Ovary (tissue), 10 donors: ENCODE measurements at places on chromosomes 3 and 15. TPM values are rescaled to one million over a fixed set of nuclear protein-coding genes. Genes with fewer than 3 reads are reported as not detected.

CHAC1 gene
- 2.6 TPM for total RNA-seq

SLC9C1 gene
- 0.35 TPM for total RNA-seq

EFCAB12 gene
- total RNA-seq, result 1.2 TPM

STX19 gene
- 0.31 TPM for total RNA-seq

SNTN gene
- 3.1 TPM for total RNA-seq

TERC gene
- total RNA-seq, result 5.2 TPM

PP2D1 gene
- not detected for total RNA-seq

PPM1L gene
- 10.5 TPM for total RNA-seq

SLC2A2 gene
- not detected for total RNA-seq

C3orf20 gene
- 0.12 TPM for total RNA-seq

GRCh38 chr15:77243135-77243534 lies 172.2 kb upstream of the TSPAN3 start:
- no peaks in the 10 kb centered on the region for H3K27me3 ChIP-seq
- H3K36me3 ChIP-seq, result no peaks in the 10 kb centered on the region
- H3K4me3 ChIP-seq, result no peak overlapping the region

DNA sequence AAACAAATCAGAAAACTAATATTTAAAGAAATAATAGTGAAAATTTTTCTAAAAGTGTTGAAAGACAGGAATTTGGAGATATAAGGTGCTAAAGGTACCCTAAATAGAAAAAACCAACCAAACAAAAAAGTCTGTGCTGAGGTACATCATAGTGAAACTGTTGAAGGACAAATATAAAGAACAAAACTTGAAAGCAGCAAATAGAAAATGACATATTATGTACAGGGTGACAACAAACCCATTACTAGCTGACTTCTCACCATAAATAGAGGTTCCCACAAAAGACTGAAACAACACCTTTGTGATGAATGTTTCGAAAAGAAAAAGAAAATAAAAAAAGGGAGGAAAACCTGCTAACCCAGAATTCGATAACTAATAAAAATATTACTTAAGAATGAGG lies 502.5 kb upstream of the NECTIN3 start:
- H3K4me1 ChIP-seq, result no peaks in the 10 kb centered on the region
- no peaks in the 10 kb centered on the region for H3K27me3 ChIP-seq
- H3K36me3 ChIP-seq, result no peaks in the 10 kb centered on the region
- DNase-seq, result no peak
- H3K27ac ChIP-seq, result no peak overlapping the region

DNA sequence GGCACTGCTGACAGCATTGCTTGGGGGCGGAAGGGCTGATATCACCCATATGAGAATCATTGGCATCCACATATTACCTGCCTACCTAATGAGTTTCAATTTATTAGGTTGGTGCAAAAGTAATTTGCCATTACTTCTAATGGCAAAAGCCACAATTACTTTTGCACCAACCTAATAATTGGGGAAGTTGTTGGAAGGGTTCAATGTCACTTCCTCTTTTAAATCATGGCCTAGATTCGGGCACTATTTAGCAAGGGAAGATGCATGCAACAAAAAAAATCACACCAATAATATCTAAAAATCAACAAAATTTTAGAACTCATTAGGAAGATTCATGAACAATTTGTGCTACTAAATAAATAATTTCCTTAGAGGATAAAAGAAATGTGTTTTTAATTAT lies 56.0 kb upstream of the AGTR1 start:
- H3K27me3 ChIP-seq, result no peaks in the 10 kb centered on the region
- no peak overlapping the region for H3K4me3 ChIP-seq
- no peak overlapping the region for H3K27ac ChIP-seq
- H3K4me1 ChIP-seq, result peaks cover 4% of the 10 kb centered on the region
- H3K36me3 ChIP-seq, result no peaks in the 10 kb centered on the region
- DNase-seq, result no peak

DNA sequence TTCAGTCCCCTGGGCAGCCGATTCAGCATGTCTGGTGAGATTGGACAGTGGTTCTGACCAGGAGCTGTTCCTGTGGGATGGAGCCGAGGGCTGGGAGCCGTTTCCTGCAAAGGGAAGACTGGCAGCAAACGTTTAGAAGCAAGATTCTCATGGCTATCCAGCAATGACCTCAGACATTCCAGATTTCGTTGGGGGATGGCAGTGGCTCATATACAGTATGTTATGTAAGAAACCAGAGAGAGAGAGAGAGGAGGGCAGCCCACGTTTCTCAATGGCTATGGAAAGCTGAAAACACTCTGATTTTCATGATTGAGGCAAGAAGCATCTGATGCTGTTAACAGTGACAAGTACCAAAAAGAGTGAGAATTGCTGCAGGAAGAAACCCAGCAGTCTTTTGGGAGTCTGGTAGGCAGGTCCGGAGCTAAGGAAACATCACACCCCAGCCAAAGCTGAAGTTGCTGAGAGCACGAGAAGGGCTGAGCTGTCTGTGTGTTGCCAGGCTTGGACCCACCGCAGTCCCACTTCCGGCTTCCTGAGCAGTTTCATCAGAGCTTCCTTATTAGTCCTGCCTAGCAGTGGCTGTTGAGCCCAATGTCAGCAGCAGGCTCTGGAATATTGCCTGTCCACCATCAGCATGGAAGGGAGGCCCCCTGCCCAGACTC lies 25.6 kb upstream of the VPS8 start:
- H3K4me1 ChIP-seq, result peaks cover 6% of the 10 kb centered on the region
- peak; percentile 56 for DNase-seq
- H3K4me3 ChIP-seq, result no peak overlapping the region
- H3K27me3 ChIP-seq, result no peaks in the 10 kb centered on the region
- peak overlapping the region; percentile 52 for H3K27ac ChIP-seq

DNA sequence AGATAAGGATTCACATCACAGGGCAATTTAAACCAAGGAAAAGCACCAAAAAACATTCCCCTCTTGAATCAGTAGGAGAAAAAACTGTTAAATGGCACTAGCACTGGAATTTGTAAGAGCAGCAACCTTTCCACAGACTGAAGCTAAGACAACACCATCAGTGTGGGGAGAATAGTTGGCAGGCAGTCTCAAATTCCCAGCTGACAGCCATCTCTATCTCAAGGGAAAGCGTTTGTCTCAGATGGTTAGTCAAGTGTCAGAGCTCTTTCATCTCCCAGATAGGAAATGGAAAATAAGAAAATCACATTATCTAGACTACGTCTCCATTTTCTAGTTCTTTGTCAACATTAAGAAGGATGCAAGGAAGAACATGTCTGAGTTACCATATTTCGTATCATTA lies 228.7 kb downstream of the WDR72 start:
- H3K4me1 ChIP-seq, result no peaks in the 10 kb centered on the region
- H3K4me3 ChIP-seq, result no peak overlapping the region
- no peaks in the 10 kb centered on the region for H3K36me3 ChIP-seq
- no peaks in the 10 kb centered on the region for H3K27me3 ChIP-seq
- DNase-seq, result no peak

DNA sequence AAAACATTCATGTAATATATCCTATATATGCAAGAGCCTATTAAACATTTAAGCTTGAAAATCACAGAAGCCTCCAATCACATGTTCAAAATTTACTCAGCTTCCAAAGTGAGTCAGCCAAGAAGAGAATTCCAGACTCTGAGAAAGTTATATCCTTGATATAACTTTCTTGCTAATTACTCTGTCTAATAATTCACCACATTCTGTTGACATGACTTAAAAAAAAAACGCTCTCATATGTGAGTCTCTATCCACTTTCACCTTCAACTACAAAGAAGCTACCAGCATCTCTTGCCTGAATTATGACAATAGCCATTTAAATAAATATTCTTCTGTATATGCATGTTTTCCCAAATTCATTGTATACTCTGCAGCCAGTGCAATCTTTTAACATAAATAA lies 1116.3 kb upstream of the CADM2 start:
- H3K27ac ChIP-seq, result no peak overlapping the region
- no peaks in the 10 kb centered on the region for H3K27me3 ChIP-seq
- DNase-seq, result no peak
- H3K4me3 ChIP-seq, result no peak overlapping the region
- H3K36me3 ChIP-seq, result no peaks in the 10 kb centered on the region

DNA sequence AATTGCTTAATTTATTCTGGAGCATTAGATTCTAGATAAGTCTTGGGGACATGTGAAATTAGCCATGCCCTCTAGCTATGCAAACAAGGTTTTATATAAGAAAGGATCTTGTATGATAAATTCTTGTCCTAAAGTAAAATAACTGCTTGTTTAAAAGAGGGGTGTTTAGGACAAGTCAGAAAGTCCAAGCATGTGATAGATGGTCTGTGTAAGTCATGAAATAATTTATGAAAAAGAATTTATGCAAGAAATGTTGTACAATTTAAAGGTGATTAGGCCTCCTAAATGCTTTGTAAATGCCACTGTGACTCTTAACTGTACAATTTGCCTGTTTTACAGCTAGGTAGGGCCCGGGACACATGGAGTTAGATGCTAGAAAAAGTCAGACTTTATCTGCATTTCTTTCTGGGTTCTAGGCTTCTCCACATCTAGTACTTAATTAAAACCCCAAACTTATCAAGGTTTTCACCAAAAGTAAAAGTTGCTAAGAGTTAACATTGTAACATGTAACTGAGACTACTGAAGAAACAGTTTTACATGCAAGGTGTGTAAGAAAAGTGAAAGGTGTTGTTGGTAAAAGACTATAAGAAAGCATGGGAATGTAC lies 13.2 kb downstream of the LINS1 start:
- no peak overlapping the region for H3K27ac ChIP-seq
- no peaks in the 10 kb centered on the region for H3K36me3 ChIP-seq

GRCh38 chr3:187720337-187720670 lies 17.9 kb upstream of the RTP2 start:
- no peaks in the 10 kb centered on the region for H3K27me3 ChIP-seq
- no peak overlapping the region for H3K27ac ChIP-seq
- DNase-seq, result no peak
- H3K4me3 ChIP-seq, result no peak overlapping the region

GRCh38 chr3:119240101-119240590 lies 532 bp downstream of the B4GALT4 start:
- peaks cover 3% of the 10 kb centered on the region for H3K4me1 ChIP-seq
- H3K4me3 ChIP-seq, result peak overlapping the region; percentile 90
- H3K27me3 ChIP-seq, result no peaks in the 10 kb centered on the region
- peak overlapping the region; percentile 77 for H3K27ac ChIP-seq
- DNase-seq, result peak; percentile 48

- H3K36me3 ChIP-seq, result no peaks in the 10 kb centered on the region
- H3K4me1 ChIP-seq, result peaks cover 14% of the 10 kb centered on the region
- H3K4me3 ChIP-seq, result no peak overlapping the region
- no peak overlapping the region for H3K27ac ChIP-seq
- no peaks in the 10 kb centered on the region for H3K27me3 ChIP-seq
- no peak for DNase-seq
Measured at GRCh38 chr15:67931861-67932260, 92.0 kb upstream of the RNU6-1 start.

DNA sequence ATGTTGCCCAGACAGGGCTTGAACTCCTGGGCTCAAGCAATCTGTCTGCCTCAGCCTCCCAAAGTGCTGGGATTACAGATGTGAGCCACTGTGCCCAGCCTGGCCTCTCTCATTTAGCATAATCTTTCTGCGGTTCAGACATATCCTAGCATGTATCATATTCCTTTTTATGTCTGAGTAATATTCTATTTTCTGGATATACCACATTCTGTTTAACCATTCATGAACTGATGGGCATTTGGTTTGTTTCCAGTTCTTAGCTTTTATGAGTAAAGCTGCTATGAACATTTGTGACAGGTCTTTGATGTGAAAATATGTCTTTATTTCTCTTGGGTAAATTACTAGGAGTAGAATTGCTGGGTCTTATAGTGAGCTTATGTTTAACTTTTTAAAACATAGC lies 23.5 kb downstream of the FAM81A start:
- H3K36me3 ChIP-seq, result no peaks in the 10 kb centered on the region
- H3K27me3 ChIP-seq, result no peaks in the 10 kb centered on the region
- no peak overlapping the region for H3K4me3 ChIP-seq
- no peak for DNase-seq
- H3K27ac ChIP-seq, result no peak overlapping the region

- peaks cover 29% of the 10 kb centered on the region for H3K4me1 ChIP-seq
- H3K27me3 ChIP-seq, result no peaks in the 10 kb centered on the region
- no peak overlapping the region for H3K4me3 ChIP-seq
- DNase-seq, result no peak
- no peaks in the 10 kb centered on the region for H3K36me3 ChIP-seq
Measured at GRCh38 chr3:48215466-48215865, 7.8 kb upstream of the CAMP start.

GRCh38 chr3:187906416-187906815 lies 161.1 kb upstream of the BCL6 start:
- H3K27me3 ChIP-seq, result no peaks in the 10 kb centered on the region
- H3K36me3 ChIP-seq, result no peaks in the 10 kb centered on the region
- DNase-seq, result no peak

- DNase-seq, result no peak
- H3K27me3 ChIP-seq, result no peaks in the 10 kb centered on the region
- no peak overlapping the region for H3K27ac ChIP-seq
Measured at GRCh38 chr3:99808163-99808794, 9.4 kb upstream of the CMSS1 start.

GRCh38 chr3:161700998-161701397 lies 204.4 kb downstream of the OTOL1 start:
- no peaks in the 10 kb centered on the region for H3K27me3 ChIP-seq
- H3K27ac ChIP-seq, result no peak overlapping the region
- no peaks in the 10 kb centered on the region for H3K36me3 ChIP-seq
- H3K4me3 ChIP-seq, result no peak overlapping the region

- no peak overlapping the region for H3K4me3 ChIP-seq
- H3K4me1 ChIP-seq, result no peaks in the 10 kb centered on the region
- H3K36me3 ChIP-seq, result no peaks in the 10 kb centered on the region
- no peak for DNase-seq
- no peak overlapping the region for H3K27ac ChIP-seq
Measured at GRCh38 chr3:126407412-126408044, 12.8 kb downstream of the CFAP100 start.

GRCh38 chr3:23490459-23490858 lies 287.3 kb downstream of the UBE2E2 start:
- H3K4me1 ChIP-seq, result peaks cover 1% of the 10 kb centered on the region
- H3K27ac ChIP-seq, result no peak overlapping the region
- H3K4me3 ChIP-seq, result no peak overlapping the region
- H3K27me3 ChIP-seq, result no peaks in the 10 kb centered on the region

DNA sequence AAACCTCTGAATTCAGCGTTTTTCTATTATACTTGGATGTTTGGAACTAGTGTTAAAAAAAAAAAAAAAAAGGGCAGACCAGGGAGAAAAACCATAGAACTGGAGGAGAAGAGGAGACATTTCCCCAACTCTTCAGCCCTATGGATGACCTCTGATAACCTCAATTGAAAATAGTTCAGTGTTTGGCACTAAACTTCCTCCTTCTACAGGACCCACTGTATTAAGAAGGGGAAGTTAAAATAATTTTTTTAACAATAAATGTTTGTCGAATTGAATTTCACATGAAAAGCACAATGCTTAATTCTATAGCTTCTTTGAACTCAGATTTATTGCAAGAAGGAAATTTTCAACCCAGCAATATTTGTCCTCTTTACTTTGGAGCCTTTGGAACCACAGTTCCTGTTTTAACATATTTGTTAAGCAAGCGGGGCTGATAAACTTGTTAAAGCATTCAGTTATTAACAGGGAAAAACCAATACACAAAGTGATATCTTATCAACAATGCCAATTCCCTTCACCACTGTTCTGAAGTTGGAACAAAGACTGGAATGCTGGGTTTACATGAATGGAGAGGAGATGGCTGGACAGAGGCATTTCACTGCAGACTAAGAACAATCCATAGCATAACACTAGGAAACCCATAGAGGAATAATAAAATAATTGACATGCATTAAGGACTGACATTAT lies 3.1 kb upstream of the A4GNT start:
- H3K4me3 ChIP-seq, result no peak overlapping the region
- H3K4me1 ChIP-seq, result no peaks in the 10 kb centered on the region
- H3K27me3 ChIP-seq, result no peaks in the 10 kb centered on the region
- DNase-seq, result no peak
- H3K36me3 ChIP-seq, result no peaks in the 10 kb centered on the region
